ENCODE measurements at places on chromosomes 12 and 14.
A peak's percentile ranks its signal among the peaks of the same experiment; 100 is the strongest.

DNA sequence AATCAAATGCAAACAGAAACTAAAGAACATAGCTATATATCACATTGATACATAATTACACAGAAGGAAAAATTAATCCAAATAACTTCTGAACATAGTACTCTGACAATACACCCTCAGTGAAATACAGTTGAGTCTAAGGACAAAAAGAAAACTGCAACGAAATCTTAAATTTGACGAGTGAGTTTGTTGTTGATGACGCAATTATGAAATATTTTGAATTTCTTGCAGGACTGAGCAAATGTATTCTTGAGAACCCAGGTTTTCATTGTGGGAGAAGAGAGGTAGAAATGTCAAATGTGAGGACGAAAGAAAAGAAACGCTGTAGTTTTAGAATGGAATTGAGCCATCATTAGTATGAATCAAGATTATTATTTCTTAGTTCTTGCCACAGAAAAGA lies 46.3 kb downstream of the EGLN3 start:
- DNase-seq, result no peak

DNA sequence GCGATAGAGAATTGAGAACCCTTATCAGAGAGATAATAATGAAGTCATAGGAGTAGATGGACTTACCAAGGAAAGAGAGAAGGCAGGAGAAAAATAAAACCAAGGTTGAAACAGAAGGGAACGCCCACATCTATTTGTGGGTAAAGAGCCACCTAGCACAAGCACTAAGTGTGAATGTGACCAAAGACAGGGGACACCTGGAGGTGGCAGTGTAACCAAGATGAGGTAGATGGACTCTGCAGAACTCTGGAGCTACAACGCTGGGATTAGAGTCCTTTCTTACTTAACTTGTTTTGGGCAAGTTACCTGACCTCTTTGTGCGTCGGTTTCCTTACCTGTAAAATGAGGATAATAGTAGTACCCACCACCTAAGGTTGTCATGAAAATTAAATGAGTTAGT lies 101.9 kb downstream of the SLC5A8 start:
- DNase-seq, result no peak

- DNase-seq, result no peak
Measured at GRCh38 chr12:123126294-123127181, 24.4 kb downstream of the PITPNM2 start.

GRCh38 chr14:28375295-28375694 lies 391.3 kb upstream of the FOXG1 start:
- no peak for DNase-seq

GRCh38 chr12:110355073-110355472 lies 48.4 kb downstream of the ANAPC7 start:
- DNase-seq, result no peak

- DNase-seq, result no peak
Measured at GRCh38 chr12:47391566-47391965, 311.8 kb upstream of the AMIGO2 start.

DNA sequence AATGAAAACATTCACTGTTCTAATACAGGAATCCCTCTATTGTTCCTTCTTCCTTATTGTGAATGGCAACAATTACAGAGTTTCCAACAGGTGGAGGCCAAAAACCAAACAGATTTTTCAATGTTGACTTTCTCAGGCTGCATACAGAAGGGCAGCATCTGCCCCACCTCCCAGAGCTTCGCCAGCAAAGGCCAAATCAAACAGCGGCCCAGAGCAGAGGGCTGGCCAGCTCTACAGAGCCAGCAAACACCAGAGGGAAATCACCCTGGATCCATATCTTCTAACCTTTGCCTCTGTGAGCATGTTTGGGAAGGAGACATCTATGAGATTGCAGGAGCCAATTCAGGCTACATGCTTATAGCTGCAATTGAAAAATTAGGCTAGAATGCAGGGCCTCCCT lies 4.4 kb upstream of the CRACR2A start:
- DNase-seq, result no peak

DNA sequence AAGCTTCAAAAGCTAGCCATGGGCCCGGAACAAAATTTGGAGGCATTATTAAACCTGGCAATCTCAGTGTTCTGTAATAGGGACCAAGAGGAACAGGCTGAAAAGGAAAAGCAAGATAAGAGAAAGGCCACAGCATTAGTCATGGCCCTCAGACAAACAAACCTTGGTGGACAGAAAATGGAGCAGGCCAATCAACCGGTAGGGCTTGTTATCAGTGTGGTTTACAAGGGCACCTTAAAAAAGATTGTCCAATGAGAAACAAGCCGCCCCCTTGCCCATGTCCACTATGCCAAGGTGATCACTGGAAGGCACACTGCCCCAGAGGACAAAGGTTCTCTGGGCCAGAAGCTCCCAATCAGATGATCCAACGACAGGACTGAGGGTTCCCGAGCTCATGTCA lies 653.9 kb upstream of the TMEM132C start:
- DNase-seq, result no peak

DNA sequence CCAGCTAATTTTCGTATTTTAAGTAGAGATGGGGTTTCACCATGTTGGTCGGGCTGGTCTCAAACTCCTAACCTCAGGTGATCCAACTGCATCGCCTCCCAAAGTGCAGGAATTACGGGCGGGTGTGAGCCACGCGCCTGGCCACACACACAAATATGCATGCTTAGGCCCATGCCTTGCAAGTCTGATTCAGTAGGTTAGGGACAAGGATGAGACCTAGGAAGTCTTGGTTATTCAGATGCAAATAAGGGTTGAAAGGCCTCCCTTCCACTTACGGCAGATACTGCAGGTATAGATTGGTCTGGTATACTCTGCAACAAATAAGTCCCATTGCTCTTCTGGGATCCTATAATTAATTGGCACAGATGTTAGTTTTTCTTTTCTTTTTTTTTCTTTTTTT lies 32.9 kb downstream of the TXNRD1 start:
- DNase-seq, result no peak

GRCh38 chr12:27623645-27624044 lies 72.6 kb upstream of the REP15 start:
- no peak for DNase-seq

DNA sequence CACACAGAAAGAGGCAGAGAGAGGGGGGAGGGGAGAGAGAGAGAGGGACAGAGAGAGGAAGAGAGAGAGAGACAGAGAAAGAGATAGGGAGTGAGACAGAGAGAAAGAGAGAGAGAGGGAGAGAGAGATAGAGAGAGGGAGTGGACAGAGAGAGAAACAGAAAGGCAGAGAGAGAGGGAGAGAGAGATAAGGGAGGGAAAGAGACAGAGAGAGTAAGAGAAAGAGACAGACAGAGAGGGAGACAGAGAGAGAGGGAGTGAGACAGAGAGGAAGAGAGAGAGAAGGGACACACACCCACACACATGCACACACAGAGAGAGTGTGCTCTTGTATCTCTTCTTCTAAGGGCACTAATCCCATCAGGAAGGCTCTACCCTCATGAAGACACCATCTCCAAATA lies 103.2 kb upstream of the ESRRB start:
- no peak for DNase-seq

GRCh38 chr12:20370014-20370386 lies 1.7 kb downstream of the PDE3A start:
- no peak for DNase-seq

GRCh38 chr14:79829405-79830166 lies 381.7 kb downstream of the DIO2 start:
- DNase-seq, result no peak

DNA sequence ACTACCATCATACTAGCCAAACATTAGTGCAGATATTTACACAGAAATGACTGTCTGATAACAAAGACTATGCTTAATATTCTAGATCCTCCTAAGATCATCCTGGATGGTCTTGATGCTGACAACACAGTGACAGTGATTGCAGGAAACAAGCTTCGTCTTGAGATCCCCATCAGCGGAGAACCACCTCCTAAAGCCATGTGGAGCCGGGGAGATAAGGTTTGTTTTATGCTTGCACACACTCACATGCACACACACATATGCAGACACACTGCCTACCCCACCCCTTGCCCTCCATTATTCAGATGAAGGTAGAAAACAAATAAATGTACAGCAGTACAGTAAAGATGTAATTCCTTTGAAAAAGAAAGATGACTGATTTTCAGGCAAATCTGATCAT lies 44.4 kb upstream of the CHPT1 start:
- DNase-seq, result no peak

DNA sequence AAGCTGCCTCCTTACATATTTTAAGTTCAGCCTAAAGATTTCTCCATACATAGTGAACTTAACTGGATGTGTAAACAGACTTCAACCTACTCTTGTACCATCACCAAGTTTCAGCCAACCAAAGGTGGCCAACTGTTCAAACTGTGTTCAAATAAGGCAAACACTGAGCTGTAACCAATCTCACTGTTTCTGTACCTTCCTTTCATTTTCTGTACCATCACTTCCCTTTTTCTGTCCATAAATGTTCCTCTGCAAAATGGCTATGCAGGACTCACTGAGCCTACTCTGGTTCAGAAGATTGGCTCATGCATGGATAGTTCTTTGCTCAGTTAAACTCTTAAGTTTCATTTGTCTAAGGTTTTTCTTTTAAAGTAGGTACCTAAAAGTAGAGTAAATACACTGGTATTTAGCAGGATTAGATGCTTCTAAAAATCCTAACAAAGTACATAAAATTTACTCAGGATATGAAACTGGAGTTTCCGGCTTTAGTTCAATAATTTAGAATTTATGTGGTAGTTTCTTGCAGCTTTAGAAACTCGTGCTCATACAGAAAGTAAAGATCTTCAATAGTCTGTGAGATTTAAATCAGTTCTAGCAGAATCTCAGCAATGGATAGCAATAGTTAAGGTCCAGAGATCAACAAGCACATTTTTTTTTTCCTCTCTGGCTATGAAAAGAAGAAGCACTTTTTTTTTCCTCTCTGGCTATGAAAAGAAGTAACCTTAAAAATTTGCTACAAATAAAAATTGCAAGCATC lies 282.0 kb upstream of the PPFIA2 start:
- no peak for DNase-seq

- DNase-seq, result no peak
Measured at GRCh38 chr14:83463500-83464098, 1929.9 kb upstream of the SEL1L start.

DNA sequence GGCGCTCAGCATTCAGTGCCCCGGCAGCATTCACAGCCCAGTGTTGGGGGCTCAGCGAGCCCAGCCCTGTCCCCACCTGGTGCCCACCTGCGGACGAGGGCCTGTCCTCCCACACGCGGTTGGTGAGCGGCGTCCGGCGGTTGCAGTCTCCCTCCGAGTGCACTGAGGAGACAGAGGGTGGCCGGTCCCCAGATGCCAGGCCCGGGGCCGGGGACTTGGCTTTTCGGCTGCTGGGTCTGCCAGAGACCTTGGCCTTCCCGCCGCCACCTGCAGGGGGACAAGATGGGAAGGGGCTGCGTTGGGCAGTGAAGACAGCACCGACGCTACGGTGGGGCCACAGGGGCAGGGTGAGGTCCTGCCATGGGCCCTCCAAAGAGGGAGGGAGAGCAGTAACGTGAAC lies 31.2 kb downstream of the RFLNA start:
- no peak for DNase-seq

GRCh38 chr12:68276402-68276930 lies 23.1 kb upstream of the IL22 start:
- DNase-seq, result no peak

- DNase-seq, result no peak
Measured at GRCh38 chr12:22101749-22102243, 55.8 kb downstream of the CMAS start.

DNA sequence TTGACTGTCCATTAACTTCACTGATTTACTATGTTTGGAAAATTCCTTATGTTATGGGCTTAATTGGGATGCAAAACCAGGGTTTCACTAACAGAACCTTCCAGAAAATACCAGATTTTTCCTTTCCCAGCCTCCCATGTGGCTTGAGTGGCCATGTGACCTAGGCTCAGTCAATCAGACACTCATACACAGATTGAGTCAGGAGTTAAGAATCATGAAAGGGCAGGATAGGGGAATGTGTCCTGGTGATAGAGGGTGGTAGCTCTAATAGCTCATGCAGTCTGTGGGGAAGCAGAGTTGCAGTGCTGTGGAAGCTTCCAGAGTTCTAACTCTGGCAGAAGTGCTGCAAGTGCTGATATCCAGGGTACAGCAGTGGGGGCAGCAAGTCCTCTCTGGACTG lies 134.1 kb upstream of the IFNG-AS1 start:
- no peak for DNase-seq

- no peak for DNase-seq
Measured at GRCh38 chr12:29889737-29890136, 106.0 kb upstream of the TMTC1 start.

- DNase-seq, result no peak
Measured at GRCh38 chr12:6606331-6607131, 648 bp downstream of the CHD4 start.

DNA sequence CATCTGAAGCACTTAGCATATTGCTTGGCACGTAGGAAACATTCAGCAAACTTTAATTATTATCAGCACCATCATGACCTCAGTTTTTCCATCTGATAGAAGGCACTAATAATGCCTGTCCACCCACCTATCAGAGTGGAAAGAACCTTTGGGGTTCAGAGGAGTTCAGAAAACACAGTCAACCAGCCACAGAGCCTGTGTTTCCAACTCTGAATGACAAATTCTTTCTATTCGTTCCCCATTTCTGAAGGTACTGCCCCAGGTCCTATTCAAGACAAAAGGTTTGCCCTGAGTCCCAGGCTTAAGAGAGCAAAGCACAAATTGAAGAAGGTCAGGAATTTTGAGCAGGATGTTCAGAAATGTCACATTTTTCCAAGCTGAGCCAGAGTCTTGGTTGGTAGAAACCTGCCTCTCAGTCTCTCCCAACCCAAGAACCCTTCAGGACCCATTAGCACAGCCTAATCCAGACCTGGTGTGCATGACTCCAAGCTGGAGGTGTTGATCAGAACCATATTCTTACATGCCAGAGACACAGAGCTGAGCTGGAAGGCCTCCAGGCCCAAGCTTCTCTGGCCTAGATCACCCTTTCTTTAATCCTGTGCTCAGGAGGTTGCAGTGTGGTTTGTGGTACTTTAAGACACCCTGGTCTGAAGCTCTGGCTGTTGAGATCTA lies 114.4 kb downstream of the TBX5 start:
- DNase-seq, result no peak

DNA sequence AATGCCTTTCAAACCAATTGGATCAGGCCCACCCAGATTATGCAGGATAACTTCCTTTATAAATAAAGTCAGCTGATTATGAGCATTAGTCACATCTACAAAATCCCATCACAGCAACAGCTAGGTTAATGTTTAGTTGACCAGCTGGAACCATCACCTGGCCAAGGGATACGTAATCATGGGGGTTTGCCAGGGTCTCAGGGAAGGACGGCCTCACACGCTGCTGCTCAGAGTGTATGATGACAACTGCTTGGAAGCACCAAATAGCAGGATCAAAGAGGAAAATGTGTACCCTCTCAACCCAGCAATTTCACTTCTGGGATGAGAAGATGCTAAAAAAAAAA lies 162.6 kb downstream of the SLC15A4 start:
- DNase-seq, result no peak

GRCh38 chr12:123744836-123745235 lies 17.3 kb upstream of the DNAH10 start:
- no peak for DNase-seq

- DNase-seq, result no peak
Measured at GRCh38 chr14:91901449-91902226, 34.3 kb upstream of the TC2N start.

DNA sequence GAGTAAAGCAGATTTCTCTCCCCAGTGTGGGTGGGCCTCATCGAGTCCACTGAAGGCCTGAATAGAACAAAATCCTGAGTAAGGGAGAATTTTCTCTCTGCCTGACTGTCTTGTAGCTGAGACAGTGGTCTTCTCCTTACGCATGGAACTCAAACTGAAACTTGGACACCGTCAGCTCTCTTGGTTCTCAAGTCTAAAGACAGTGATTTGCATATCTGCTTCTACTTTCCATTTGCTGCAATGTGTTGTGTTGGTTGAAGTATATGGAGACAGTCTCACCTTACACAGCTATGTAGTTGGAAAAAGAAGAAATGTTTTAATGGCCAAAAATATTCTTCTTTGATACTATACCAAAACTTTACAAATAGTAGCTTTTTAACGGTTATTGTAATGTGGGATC lies 160.2 kb upstream of the LMNTD1 start:
- peak; percentile 73 for DNase-seq
